ENCODE measurements at places on chromosomes 1 and 21.

- no peak overlapping the region for H3K27ac ChIP-seq
- H3K27me3 ChIP-seq: peaks cover 9% of the 10 kb centered on the region
- no peaks in the 10 kb centered on the region for H3K4me1 ChIP-seq
These were observed 14.3 kb upstream of the ZNF326 start for GRCh38 chr1:89980605-89981004.

DNA sequence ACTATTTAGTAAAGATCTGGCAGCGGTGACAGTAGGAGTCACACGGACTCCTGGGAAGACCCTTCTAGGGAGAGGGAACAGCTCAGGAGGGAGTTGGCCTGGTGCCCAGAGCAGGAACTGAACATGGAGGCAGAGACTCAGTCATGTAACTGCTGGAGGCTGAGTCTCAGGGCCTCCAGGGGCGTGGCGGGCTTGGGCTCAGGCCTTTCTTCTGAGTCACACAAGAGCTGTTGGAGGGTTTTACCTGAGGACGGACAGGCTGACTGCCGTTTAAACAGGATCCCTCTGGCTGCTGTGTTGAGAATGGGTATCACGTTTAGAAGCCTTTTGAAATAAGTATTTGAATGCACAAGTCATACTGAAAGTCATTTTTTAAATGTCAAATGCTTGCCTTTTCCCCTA lies 7.2 kb upstream of the ETS2 start:
- H3K4me1 ChIP-seq: no peaks in the 10 kb centered on the region
- H3K36me3 ChIP-seq: no peaks in the 10 kb centered on the region
- DNase-seq: no peak

GRCh38 chr1:30746212-30747032 lies 11.2 kb downstream of the LAPTM5 start:
- H3K4me3 ChIP-seq: peak overlapping the region; percentile 99
- H3K4me1 ChIP-seq: peaks cover 94% of the 10 kb centered on the region
- H3K36me3 ChIP-seq: peaks cover 91% of the 10 kb centered on the region

- no peak overlapping the region for H3K27ac ChIP-seq
- no peak overlapping the region for H3K4me3 ChIP-seq
- H3K36me3 ChIP-seq: no peaks in the 10 kb centered on the region
These were observed 28.5 kb downstream of the SORT1 start for GRCh38 chr1:109369167-109369746.

DNA sequence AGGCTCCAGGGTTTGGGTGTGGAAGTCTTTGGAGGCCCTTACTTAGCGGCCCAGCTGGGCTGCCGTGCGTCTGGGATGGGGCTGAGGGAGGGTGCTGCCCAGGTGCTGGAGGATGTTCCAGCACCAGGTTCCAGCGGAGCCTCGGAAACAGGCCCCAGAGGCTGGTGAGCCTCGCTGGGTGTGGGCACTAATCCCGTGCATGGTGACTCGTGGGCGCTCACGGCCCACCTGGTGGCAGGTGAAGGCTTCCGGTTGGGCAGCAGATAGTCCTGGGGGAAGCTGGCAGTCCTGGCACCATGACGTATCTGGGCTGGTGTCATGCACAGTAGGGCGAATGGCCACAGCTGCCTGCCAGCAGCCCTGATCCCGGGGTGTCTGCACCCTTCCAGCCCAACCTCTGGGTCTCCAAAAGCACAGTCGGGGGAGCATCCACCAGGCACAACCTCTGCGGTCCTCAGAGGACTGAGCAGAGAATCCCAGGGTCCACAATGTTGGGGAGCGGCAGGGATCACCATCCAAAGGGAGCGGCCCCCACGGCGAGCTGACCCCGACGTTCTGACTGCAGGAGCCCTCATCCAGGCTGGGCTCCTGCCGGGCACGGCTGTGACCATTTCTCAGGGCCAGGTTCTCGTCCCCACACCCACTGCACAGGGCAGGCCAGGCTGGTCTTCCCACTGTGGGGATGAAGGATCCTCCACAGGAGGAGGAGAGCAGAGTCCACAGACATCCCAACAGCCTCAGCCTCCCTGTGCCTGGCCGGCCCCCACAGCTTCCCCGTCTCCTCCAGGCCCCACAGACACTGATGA lies 25.3 kb downstream of the FTCD start:
- no peak overlapping the region for H3K4me3 ChIP-seq
- DNase-seq: no peak
- H3K4me1 ChIP-seq: no peaks in the 10 kb centered on the region
- peaks cover 13% of the 10 kb centered on the region for H3K36me3 ChIP-seq
- no peak overlapping the region for H3K27ac ChIP-seq
